Kidney epithelial cell (primary cell): ENCODE measurements at places on chromosomes 5 and 9. TPM values are rescaled to one million over a fixed set of nuclear protein-coding genes. Genes with fewer than 3 reads are reported as not detected.

PCAT7 gene
- not detected in 2 replicates for total RNA-seq

PLPPR1 gene
- total RNA-seq: 0.08 TPM in 1 of 2 replicates, not detected in the other

SPOCK1 gene
- 13.1 and 20.1 TPM in 2 replicates for total RNA-seq

PCDHGA10 gene
- 5.5 and 6.0 TPM in 2 replicates for total RNA-seq

CTXN3 gene
- not detected in 2 replicates for total RNA-seq

DNA sequence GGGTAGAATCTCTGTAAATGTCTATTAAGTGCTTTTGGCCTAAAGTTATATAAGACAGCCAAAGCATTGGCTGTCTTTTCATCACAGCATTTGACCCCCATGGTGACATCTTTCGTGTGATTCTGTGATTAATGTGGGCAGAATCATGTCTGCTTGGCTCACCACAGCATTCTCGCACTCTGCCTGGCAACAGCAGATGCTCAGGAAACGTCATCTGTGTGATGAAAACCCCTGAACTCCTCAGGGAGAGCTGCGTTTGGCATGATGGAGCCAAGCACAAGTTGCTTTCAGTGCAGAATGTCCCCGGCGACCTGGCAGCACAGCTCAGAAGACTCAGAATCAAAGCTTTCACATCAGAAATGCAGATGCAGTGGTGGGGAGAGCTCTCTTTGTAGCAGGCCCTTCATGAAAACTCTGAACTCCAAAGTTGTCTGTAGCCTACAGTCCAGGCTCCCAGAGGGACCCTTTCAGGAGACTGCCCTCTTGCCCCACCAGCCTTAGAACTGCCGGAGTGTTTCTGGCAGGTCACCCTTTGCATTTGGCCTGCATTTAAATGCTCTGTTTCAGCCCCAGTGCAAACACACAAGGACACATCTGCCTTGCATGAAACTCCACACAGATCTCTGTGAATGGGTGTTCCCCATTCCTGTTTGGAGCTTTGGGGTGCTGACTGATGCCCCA lies 155.6 kb upstream of the PANK3 start:
- no peak for DNase-seq

DNA sequence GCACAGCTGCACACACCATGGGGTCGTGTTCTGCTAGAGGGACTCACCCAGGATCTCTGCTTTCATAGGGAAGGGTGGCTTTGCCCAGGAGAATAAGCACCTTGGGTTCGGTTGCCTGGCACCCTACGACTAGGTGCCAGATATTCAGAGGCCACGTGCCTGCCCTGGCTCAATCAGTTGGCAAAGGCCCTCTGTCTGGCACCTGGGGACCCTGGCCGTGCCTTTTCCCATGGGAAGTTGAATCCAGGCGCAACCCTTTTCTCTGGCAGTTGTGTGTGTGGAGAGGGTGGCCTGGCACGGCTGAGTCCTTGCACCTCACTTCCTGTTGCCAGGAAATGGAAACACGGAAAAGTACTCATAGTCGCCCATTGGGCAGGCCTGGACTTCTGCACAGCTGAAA lies 10.2 kb upstream of the ANKH start:
- DNase-seq: no peak

GRCh38 chr5:109739741-109740728 lies 50.3 kb downstream of the MAN2A1 start:
- DNase-seq: peak; percentile 61

GRCh38 chr5:67813877-67814539 lies 401.5 kb upstream of the PIK3R1 start:
- DNase-seq: no peak

- no peak for DNase-seq
Measured at GRCh38 chr9:93594041-93594756, 17.8 kb downstream of the PHF2 start.

- DNase-seq: no peak
Measured at GRCh38 chr5:157930710-157931109, 71.8 kb upstream of the CLINT1 start.

- DNase-seq: no peak
Measured at GRCh38 chr9:27090711-27091110, 18.3 kb upstream of the TEK start.

- no peak for DNase-seq
Measured at GRCh38 chr5:175347931-175348330, 96.1 kb downstream of the DRD1 start.

GRCh38 chr9:92170848-92171247 lies 55.6 kb upstream of the SPTLC1 start:
- no peak for DNase-seq

DNA sequence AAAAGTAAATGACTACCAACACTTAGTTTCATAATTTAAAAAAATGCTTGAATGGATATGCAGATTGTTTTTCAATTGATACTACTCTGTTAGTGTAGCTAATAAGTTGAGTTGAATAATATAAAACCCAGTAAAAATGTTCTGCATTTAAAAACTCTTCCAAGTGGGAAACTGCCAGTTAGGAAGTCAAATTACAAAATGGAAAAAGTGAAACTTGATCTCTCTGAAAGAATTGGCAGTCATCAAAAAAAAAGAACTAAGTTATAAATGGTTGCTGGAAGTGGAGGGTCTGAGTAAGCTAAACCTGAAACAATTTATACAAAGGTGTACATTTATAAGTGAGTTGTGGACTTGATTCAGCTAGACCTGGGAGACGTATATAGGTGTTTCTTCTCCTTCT lies 52.4 kb downstream of the VCAN start:
- DNase-seq: no peak

DNA sequence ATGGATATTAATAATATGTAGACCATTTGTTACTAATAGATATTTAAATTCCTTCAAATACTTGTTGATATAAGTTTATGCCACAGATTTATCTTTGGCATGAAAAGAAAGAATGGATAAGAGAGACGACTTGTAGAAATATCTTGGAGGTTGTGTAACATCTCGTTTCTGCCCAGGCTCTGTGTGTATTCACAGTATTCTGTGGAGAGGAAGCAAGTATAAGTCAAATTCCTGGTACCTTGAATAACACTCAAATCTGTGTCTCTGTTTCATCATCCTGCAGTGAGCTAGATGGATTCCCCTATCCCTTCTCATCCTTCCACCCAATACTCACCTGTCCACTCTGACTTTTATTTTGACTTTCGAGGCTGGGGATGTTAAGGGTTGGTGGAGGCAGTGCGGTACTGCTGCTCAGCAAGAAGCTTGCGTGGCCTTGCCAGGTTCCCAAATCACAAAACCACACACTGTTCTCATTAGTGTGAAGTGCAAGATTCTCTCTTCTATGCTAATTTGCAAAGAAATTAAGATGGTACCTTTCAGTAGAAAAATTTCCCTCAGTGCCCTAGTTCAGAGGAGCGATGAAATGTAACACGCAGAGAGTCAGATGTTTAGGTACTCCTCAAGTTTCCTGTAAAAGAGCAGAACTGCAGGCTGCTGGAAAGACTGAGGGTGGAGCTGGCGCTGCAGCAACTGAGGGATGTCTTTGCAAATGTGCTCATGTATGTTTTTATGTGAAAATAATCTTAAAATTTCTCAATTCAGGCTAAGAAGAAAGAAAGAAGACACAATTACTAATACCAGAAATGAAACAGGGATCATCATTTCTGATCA lies 42.6 kb upstream of the ANKRD18A start:
- DNase-seq: no peak

DNA sequence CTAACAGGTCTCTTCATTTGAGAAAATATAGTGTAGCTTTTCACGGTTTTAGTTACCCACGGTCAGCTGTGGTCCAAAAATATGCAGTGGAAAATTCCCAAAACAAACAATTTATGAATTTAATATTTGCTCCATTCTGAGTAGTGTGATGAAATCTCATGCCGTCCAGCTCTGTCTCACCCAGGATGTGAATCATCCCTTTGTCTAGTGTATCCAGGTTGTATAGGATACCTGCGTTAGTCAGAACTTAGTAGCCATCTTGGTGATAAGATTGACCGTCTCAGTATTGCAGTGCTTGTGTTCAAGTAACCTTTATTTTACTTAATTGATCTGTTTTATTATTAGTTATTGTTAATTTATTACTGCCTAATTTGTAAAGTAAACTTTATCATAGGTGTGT lies 41.1 kb downstream of the NDUFS4 start:
- DNase-seq: no peak

DNA sequence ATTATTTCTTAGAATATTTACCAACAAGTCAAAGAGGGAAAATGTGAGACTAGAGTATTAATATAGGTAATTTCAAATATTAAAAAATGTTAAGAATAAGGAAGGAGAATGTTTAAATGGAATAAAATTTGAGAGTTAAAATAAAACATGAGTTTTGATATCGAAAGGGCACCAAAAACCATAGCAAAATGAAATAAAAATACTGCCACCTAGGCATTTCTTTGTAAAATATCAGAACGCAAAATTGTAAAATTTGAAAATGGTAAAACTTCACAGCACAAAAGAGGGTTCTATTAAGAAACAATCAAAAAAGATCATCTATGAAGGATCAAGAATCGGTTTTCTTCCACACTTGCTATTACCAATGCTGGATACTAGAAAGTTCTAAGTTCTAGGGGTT lies 418.3 kb downstream of the TAF11L14 start:
- DNase-seq: no peak

DNA sequence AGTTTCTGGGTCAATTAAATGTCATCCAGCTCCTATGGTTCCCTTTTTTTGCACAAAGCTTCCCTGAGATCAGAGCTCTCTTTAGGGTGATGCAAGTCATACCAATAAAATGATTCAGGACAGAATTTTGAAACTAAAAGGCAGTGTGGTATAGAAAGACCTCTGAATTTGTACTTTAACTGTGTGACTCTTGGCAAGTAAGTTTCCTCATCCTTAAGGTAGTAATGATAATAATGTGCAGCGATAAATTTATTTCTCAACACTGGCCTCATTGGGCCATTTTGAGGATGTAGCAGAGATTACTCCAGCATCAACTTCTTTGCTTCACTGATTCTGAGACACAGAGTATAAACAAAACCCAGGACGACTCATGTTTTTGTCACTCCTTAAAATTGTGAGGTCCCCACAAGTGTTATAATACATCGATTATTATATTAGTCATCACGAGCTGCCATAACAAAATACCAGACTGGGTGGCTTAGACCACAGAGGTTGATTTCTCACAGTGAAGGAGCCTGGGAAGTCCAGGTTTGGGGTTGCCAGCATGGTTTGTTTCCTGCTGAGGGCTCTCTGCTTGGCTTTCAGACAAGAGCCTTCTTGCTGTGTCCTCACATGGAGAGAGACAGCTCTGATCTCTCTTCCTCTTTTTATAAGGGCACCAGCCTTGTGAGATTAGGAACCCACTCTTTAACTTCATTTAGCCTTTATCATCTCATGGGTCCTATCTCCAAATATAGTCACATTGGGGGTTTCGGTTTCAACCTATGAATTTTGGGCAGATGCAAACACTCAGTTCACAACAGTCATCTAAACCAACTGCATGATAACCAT lies 293.0 kb downstream of the ZNF608 start:
- peak; percentile 55 for DNase-seq

- no peak for DNase-seq
Measured at GRCh38 chr9:135299651-135300345, 179.8 kb upstream of the PPP1R26 start.
